KG1 (cell line): ENCODE measurements at places on chromosomes 3 and 15.

DNA sequence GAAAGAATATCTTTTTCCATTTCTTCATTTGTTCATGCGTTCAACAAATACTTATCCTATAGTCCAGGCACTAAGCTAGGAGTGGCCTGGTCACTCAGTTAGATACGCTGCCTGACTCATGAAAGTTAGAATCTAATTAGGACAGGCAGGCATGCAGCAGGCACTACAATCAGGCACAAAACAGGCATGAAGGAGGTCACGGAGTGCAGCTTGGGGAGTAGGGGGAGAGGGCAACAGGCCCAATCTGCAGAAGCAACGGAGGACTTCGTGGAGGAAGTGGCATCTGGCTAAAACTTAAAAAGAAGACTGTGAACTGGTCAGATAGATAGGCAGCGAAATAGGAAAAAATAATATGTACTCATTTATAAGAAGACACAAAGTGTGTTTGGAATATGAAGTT, 420.9 kb downstream of the MAGI1 start:
- DNase-seq: no peak

GRCh38 chr15:99566157-99566897, 543 bp downstream of the MEF2A start:
- no peak for DNase-seq

GRCh38 chr3:28345690-28346089, 2.8 kb upstream of the ZCWPW2 start:
- no peak for DNase-seq

GRCh38 chr3:187072511-187072910, 66.8 kb downstream of the RPL39L start:
- no peak for DNase-seq

- DNase-seq: peak; percentile 80
These were observed 42.9 kb downstream of the IDH2 start for GRCh38 chr15:90059208-90059985.

DNA sequence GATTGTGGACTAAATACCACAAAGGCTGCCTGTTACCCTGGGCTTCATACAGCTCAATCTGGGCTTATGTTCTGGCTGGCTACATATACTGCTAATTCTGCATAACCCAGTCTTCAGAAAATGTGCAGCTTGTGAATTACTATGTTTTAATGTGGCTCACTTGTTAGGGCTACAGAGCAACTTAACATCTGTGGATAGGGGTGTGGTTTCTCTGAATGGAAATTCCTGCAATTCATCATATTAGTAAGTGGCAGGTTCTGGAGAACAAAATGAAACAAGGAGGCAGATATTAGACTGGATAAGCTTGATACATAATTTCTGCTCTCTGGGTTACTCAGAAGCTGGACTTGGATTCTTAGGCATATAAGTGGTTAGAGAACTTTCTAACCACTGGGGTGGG, 6.7 kb downstream of the TMEM202 start:
- no peak for DNase-seq

- no peak for DNase-seq
These were observed 747 bp downstream of the SORD start for GRCh38 chr15:45023659-45024225.

DNA sequence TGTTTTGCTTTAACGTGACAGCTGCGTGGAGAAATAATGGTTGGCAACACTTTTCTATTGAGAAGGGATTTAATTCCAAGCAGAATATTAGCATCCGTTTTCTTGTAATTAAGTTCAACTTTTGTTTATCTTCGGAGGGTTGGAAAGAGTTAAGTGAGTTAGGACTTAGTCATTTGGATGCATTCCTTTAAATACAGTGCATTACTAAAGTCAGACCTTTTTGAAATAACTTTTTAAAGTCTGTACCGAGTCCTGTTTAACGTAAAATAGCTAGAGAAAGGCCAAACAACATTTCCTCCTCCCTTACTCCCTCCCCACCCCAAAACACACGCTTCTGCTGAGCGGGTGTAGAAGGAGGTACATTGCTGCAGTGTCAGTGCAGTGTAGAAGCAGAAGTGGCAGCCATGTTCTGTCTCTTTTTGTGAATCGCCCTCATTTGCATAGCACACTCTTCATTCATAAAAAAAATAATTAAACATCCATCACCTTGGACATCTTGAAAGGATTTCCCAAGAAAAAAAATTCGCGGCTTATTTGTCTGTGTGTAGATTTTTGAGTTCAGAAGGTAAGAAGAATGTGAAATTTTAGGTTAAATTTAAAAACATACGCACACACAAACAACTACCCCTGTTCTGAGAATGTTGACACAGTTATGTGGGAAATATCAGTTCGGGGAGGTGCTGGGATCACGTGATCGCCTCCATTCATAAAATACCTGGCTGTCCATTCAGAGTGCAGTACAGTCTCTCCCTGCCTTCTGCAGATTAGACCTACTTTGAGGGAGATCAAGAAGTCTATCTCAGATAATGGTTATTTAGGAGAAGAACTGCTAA, 1.6 kb downstream of the SPRED1 start:
- DNase-seq: peak; percentile 70

DNA sequence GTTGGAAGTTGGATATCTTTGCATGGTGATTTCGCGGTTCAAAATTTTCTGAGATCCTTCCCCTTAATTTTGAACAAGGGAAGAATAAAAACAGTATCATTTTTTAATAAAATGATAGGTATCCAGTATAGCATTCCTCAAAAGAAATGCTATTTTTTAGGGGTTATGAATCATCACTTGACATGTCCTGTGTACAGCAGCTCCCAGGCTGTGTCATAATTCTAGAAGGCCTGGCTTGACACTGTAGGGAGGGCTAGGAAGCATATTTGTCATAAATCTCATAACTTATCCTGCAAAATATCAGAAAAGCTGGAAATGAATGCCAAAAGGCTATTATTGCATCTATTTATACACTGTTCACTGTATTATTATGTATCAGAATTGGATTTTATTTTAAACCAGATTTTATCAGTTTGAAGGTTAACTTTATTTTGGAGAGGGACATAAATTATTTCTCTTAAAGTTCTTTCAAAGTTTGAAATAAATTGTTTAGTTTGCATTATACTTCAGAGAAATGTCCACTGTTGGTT, 539.1 kb upstream of the ROBO2 start:
- DNase-seq: no peak

- no peak for DNase-seq
These were observed 112.8 kb upstream of the ICE2 start for GRCh38 chr15:60591496-60592370.

DNA sequence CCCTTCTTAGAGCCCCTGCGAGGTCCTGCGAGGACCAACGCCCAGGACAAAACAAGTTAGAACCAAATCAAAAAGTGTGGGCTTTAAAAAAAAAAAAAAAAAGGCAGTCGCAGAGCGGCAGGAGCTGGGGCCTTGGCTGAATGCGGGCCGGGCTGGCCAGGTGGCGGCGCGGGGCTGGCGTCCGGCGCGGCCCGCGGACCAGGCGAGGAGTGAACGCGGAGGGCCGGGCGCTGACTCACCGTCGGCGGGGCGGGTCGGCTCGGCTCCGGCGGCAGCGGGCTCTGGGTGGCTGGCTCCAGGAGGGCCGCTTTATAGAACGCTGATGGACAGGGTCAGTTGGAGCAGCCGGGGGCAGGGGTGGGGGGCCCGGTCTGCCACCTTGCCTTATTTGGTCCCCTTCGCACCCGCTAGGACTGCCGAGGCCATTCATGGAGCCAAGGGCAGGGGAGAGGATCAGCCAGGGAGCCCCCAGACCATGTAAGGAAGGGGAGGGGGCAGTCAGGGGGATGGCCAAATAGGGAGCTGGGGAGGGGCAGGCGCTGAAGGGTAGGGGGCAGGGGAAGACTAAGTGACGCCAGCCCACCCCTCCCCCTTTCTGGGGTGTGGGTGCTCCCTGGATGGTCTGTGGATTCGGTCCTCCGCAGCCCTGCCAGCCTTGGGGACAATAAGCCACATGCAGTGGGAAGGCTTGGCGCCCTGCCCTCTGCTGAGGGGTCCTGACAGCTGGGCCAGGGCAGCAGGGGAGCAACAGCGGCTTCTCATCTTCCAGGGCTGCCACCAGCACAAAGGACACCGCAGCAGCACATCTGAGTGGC, at the start of gene ACTC1:
Gene ACTC1 (minus strand): TSS at position 283 of the 815 bp plus-strand sequence. CDS start 741 bp downstream, outside the sequence.
- no peak for DNase-seq

DNA sequence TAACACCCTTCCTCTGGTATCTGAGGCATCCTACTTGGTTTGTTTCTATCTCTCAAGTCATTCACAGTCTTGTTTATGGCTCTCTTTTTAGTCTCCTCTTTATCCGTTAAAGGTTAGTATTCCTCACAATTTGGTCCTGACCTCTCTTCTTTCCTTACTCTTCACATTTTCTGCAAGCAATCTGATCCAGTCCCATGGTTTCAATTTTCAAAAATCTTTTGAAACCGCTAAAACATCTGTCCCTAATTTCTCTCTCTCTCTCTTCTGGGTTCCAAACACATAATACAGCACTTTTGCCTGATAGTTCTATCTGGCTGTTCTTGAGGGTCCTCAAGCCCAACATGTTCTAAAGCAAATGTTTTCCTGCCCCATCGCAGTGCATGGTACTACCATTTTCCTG, 149.0 kb downstream of the SERPINI1 start:
- no peak for DNase-seq

- no peak for DNase-seq
These were observed 504.9 kb downstream of the TBL1XR1 start for GRCh38 chr3:176692199-176692965.

GRCh38 chr3:49723296-49723627, 489 bp downstream of the GMPPB start:
- DNase-seq: no peak

DNA sequence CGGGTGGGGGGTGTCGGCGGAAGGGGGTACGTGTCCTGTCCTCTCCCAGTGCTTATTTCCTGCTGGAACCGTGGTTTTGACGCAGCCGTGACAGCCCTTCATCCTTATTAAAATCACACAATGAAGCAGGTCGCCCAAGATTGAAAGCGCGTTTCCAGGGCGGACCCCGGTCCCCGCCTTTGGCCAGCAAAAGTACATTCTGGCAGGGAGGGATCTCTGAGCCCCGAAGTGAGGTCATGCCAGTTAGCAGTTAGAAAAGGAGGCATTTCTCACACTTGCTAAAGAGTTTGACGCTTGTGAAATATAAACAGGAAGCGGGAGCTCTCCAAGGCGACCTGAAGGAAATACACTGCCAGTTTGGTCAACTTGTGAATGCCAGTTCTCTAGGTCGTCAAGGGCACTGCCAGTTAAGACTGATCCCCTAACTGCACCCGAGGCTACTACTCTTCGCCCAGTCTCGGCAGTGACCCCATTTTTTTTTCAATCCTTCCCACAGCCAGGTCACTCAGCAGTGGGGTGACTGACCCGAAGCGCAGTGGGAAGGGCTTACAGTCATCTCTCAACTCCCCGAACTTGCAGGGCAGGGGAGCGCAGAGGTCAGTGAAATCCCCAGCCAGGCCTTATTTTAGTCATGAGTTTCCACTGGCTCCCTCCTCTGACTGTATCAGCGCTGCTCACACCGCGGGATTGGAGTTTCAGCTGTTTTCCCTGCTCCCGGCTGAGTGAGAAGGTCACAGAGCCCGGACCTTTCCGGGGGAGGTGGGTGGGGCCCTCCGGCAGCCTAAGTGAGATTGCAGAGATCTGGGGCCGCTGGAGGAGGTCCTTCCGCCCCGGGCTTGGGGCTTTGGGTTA, 2.0 kb upstream of the BHLHE40 start:
- no peak for DNase-seq

- DNase-seq: no peak
These were observed 212.5 kb downstream of the XXYLT1 start for GRCh38 chr3:195058336-195059005.

DNA sequence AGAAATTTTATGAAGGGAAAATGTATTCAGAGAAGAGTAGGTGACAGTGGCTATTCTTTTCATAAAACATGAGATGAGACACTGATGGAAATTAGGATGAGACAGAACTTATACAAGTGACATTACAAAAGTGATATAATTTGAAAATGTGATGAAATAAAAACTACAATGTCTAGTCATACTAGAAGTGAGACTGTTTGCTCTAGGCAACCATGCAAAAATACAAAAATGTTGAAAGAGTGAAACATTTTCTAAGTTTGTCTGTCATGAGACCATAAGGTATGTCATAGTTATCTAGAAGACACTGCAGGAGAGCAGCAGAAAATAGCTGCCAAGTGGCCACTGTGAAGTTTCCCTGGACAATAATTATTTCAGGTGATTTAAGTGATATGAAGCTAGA, 459.5 kb downstream of the DIPK2A start:
- no peak for DNase-seq

- DNase-seq: no peak
These were observed 393 bp downstream of the CNTN6 start for GRCh38 chr3:1093217-1093616.

DNA sequence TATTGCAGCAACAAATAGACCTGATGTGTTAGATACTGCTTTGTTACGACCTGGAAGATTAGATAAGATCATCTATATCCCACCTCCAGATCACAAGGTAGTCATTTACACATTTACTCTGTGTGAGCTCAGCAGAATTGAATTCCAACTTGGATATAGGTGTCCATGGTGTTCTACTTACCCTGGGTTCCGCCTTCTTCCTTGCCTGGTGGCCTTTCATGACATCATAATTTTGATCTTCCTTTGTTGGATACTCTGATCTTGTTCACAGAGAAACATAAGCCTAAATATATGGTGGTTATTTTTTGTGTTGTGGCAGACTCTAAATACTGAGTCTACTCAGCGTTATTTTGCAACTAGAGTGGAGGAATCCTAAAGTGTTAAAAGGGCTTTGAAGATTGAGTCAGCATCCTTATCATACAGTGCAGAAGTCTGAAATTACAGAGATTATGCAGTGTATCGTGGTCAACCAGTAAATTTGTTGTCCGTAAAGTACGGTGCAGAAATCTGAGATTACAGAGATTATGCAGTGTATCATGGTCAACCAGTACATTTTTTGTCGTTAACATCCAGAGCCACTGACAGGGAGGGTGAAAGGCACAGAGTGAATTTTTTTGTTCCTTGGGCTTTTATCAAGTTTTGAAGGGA, 39.1 kb upstream of the GATM start:
- no peak for DNase-seq

DNA sequence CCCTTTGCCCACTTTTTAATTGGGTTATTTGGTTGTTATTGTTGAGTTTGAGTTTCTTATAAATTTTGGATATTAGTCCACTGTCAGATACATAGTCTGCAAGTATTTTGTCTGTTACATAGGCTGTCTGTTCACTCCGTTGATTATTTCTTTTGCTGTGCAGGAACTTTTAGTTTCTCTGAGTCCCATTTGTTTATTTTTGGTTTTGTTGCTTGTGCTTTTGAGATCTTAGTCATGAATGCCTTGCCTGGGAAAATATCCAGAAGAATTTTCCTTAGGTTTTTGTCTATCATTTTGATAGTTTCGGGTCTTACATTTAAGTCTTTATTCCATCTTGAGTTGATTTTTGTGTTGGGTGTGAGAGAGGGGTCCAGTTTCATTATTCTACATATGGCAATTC, 254.5 kb downstream of the NLGN1 start:
- no peak for DNase-seq
